ENCODE measurements at places on chromosomes 5 and 9. TPM values are rescaled to one million over a fixed set of nuclear protein-coding genes. Genes with fewer than 3 reads are reported as not detected.
A peak's percentile ranks its signal among the peaks of the same experiment; 100 is the strongest.

Gene PDE6A
- total RNA-seq: not detected

Gene SPAG8
- 0.97 TPM for total RNA-seq

Gene ACOT12
- not detected for total RNA-seq

Gene IL4
- not detected for total RNA-seq

- DNase-seq: no peak
Observed at GRCh38 chr9:25207402-25208195, 470.6 kb downstream of the TUSC1 start.

DNA sequence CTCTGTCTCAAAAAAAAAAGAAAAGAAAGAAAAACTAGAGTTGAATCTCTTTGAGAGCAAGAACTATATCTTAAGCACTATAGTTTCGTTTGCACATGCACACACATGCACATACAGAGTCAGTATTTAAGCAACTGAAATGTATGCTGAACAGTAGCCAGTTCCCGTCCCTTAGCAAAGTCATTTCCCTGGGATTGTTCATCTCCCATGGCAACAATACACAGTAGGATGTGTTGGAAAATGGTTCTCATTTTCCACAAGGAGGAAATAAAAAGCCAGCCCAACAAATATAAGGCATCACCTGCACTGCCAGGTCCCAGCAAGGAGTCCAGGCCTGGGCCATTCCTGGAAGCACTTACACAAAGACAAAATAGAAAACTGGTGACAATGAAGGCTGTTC is 4.2 kb upstream of the ZNF346 start:
- DNase-seq: no peak

GRCh38 chr5:91311168-91311696 is 71.9 kb downstream of the ARRDC3 start:
- no peak for DNase-seq

- no peak for DNase-seq
Observed at GRCh38 chr5:65440456-65440855, 41.3 kb downstream of the ADAMTS6 start.

DNA sequence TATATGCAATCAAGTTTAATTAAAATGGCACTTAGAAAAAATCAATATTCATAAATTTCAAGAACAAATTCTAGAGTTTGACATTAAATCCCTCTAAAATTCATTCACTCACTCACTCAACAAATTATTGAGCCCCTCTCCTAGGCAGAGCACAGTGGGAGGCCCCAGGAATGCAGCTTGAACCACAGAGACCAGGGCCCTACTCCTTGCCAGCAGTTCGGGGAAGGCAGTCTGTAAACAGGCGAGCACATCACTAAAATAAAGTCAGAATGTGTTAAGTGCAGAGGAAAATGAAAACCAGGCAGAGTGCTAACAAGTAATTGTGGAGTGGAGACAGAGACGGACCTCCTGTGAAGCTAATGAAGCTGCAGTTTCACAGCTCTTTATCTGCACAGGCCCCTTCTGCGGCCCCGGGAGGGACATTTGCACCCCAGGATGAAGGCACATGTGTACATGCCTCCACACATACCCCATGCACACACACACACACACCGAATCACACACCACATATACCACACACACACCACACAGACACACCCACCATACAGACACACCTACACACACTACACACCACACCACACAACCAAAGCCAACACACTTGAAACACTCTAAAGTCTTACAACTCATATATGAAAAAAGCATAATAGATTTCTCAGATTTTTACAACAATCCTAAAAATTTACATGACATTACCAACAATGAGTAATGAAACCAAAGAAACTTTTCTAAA is 40.5 kb downstream of the BHMT start:
- no peak for DNase-seq

DNA sequence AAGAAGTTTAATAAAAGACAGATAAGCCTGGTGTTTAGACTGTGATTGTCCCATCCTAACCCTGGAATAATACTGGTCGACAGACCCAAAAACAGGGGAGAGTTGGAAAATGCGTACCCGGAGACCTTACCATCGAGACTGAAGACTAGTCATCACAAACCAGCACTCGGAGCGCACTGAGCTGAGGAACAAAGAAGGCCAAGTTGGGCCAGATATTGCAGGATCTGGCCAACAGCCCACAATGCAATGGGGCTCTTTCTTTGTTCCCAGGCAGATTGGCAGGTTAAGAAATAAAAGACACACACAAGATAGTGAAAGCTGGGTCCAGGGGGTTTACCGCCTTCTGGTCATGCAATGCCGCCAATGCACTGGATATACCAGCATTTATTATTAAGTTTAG is 188.7 kb upstream of the RAI14 start:
- DNase-seq: no peak

DNA sequence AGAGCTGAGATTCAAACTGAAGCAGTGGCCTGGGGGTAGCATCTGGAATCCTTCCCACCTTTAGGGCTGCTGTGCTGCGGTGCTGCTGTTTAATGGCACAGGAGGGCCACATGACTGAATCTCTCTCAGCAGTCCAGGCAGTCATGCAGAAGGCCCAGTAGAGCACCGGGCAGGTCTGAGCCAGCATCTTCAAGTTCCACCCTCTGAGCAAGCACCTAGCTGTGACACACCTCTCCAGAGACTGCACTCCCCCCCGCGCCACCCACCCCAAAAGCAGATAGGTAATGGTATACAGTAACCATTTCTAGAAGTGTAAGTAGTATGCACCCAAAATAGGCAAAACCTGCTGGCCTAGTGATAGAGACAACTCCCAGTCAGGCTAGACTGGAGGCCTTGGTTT is 8.2 kb downstream of the IL4 start:
- no peak for DNase-seq

GRCh38 chr5:3954633-3955032 is 359.0 kb downstream of the IRX1 start:
- no peak for DNase-seq

DNA sequence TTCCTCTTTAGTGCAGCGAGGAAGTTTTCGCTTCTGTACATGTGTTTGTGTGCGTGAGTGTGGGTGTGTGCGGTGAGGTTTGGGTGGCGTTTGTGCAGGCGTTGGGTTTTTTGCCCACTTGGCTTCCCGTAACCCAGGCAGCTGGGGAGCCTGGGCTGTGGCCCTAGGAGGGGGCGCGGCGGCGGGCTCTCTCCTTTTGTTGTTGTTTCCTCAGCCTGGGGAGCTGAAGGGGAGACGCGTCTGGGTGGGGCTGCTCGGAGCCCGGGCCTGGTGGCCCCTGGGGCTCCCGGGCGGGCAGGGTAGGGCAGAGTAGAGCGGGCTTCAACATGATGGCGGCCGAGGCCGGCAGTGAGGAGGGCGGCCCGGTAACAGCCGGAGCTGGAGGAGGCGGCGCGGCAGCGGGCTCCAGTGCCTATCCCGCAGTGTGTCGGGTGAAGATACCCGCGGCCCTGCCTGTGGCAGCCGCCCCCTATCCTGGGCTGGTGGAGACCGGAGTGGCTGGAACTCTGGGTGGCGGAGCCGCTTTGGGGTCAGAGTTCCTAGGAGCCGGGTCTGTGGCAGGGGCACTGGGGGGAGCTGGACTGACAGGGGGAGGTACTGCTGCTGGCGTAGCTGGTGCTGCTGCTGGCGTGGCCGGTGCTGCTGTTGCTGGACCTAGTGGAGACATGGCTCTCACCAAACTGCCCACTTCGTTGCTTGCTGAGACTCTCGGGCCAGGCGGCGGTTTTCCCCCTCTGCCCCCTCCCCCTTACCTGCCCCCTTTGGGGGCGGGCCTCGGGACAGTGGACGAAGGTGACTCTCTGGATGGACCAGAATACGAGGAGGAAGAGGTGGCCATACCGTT is 665 bp downstream of the RASA1 start:
- peak; percentile 90 for DNase-seq

- DNase-seq: peak; percentile 30
Observed at GRCh38 chr5:40841068-40841805, at the start of gene CARD6. Gene CARD6 (plus strand): TSS chr5:40841367. CDS start chr5:40841383, 16 bp downstream.

GRCh38 chr5:17343675-17344074 is 126.2 kb downstream of the BASP1 start:
- peak; percentile 14 for DNase-seq

DNA sequence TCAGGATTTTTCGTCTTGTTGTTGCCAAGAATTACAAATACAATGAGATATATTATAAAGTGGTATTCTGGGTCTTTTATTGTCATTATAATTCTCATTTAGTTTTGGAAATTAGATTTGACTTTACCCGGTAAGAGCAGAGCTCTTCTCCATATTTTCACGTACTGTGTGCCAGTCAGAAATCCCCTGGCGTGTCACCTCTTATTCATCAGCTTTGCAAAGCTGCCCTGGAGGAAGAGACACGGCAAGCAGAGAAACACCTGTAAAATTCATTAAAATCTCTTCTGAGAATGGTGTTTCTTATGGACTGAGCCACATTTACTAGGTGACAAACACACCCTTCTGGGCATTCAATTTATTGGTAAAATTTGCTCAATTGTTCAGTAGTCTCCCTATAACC is 440.4 kb downstream of the HINT1 start:
- DNase-seq: no peak

DNA sequence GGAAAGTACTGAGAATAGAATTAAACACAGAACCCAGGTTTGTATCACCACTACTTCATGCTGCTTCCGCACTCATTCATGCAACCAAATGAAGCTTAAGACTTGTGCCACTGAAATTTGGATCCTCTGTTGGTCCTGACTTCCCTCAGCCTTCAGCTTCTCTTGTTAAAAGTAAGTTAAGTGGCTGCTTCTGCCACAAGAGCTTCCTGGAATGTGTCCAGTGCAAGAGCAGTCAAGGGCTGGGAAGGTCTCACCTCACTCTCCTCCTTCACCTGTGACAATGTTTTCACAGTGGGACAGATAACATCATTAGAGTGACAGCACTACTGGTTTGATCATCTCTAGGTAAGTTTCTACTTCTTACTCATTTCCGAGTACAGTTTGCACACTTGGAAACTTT is 7.9 kb downstream of the SNCAIP start:
- DNase-seq: no peak

Measured in Calu3 (cell line).